ENCODE measurements at places on chromosomes 7 and 10. TPM values are rescaled to one million over a fixed set of nuclear protein-coding genes. Genes with fewer than 3 reads are reported as not detected.
A peak's percentile ranks its signal among the peaks of the same experiment; 100 is the strongest.

Gene PRKG1
- 10.1 TPM for total RNA-seq

Gene RALA
- 46.7 TPM for total RNA-seq

Gene SYNPO2L
- 3.6 TPM for total RNA-seq

Gene RASSF4
- 1.0 TPM for total RNA-seq

DNA sequence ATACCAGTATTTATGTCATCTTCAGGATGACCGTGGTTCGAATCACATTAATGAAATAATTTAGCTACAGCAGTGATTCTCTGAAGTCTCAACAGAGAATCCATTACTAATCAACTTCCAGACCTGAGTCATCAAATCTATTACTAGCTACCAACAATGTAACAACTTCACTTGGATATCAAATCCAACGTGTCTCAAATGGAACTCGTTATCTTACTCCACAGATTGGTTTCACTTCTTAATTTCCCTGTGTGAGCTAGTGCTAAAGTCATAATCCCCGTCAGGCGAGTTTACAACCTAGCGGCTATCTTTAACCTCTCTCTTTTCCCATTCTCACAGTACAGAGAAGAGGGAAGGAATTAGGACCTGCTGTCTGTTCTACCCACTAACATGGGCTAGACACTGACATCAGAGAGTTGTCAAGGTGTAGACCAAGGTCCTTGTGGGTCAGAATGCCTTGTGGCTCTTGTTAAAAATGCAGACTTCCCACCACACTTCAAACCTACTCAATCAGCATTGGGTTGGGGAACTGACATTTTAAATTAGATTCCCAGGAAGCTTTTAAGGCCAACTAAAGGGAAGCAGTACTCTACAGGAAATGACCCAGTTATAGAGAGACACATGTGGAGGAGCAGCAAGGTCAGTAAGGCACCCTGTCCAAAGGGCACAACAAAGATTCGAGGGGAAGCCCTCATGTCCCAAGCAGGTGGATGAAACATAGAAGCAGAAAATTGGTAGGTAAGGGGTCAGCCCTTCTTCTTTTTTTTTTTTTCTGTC lies 57.3 kb upstream of the GSAP start:
- peaks cover 5% of the 10 kb centered on the region for H3K36me3 ChIP-seq
- H3K4me3 ChIP-seq = no peak overlapping the region
- no peak overlapping the region for H3K27ac ChIP-seq
- no peak for DNase-seq
- H3K4me1 ChIP-seq = peaks cover 8% of the 10 kb centered on the region

DNA sequence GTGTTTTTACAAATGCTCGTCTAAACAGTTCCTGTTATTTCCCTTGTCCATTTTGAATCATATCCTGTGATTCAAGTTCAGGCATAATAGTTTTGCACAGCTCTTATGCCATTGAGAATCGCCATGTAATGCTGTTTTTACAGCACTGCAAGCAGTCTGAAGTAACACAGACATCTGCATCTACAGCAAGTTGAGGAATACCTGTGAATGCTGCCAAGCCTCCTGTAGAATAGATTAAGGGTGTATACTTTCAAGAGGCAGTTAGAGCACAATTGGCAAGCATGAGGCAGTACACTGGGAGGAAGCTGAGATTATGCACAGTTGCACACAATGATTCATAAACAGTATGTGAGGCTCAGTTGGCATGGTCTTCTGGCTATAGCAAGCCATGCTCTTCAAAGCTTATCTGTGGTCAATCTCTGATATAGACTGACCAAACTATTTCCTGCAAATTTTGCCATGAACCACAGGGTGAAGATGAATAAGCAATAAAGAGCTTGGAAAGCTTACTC lies 121.9 kb upstream of the AKR1E2 start:
- H3K27ac ChIP-seq = peak overlapping the region; percentile 91
- H3K4me3 ChIP-seq = peak overlapping the region; percentile 58
- no peaks in the 10 kb centered on the region for H3K27me3 ChIP-seq
- peaks cover 58% of the 10 kb centered on the region for H3K4me1 ChIP-seq
- DNase-seq = peak; percentile 96

DNA sequence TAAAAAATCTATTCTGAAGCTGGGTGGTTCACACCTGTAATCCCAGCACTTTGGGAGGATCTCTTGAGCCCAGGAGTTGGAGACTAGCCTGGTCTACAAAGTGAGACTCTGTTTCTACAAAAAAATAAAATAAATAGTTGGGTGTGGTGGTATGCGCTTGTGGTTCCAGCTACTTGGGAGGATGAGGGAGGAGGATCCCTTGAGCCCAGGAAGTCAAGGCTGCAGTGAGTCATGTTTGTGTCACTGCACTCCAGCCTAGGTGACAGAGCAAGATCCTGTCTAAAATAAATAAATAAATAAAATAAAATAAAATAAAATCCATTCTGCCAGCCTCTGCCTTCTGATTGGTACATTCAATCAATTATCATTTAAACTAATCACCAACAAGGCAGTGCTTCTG lies 17.5 kb downstream of the ZNF33A start:
- no peak for DNase-seq
- H3K4me3 ChIP-seq = no peak overlapping the region
- H3K4me1 ChIP-seq = peaks cover 16% of the 10 kb centered on the region

DNA sequence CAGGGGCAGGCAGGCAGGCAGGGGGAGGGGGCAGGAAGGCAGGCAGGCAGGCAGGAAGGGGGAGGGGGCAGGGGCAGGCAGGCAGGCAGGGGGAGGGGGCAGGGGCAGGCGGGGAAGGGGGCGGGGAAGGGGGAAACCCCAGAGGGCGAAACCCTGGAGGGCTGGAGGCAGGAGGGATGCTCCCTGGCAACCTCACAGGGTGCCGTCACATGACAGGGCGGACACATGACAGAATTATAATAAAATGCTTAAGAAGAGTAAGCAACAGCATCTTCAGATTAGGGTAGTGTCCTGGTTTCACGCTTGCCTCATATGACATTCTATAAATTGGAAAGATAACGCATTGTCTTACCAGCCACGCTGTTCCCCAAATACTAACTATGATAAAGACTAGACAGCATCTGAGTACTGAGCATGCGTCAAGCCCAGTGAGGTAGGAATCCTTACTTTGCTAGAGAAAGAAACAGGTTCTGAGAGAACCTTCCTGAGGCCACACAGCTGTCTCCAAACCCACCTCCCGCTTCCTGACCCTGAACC lies 131.6 kb downstream of the DIP2C start:
- no peak overlapping the region for H3K27ac ChIP-seq
- DNase-seq = peak; percentile 10
- peaks cover 4% of the 10 kb centered on the region for H3K27me3 ChIP-seq
- H3K4me3 ChIP-seq = no peak overlapping the region
- peaks cover 73% of the 10 kb centered on the region for H3K4me1 ChIP-seq

DNA sequence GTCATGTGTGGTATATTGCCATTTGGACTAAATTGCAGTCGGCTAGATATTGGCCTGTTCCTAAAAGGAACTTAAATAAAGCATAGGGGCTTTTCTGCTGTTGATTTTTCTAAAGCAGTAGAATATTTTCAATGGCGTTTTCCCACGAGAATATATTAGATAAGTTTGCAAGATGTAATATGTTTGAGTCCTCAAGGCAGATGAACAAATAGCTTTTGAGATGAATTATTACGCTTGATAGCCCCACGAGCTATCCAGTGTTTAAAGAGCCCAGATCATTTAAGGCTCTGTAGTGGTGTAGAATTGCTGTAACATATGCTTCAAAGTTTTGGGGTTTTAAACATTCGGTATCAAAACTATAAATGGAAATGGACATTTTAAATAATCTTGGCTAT lies 2.9 kb downstream of the CELF2 start:
- no peaks in the 10 kb centered on the region for H3K4me1 ChIP-seq
- no peaks in the 10 kb centered on the region for H3K36me3 ChIP-seq

GRCh38 chr10:9579110-9579705 lies 1438.5 kb upstream of the CELF2 start:
- no peaks in the 10 kb centered on the region for H3K27me3 ChIP-seq
- H3K36me3 ChIP-seq = 0 out of 2 replicates have a peak, but pooled peaks cover 1% of the 10 kb centered on the region
- DNase-seq = no peak
- no peak overlapping the region for H3K4me3 ChIP-seq

- no peaks in the 10 kb centered on the region for H3K36me3 ChIP-seq
- 0 out of 2 replicates have a peak overlapping the region, but pooled peaks have one; percentile 10 for H3K27ac ChIP-seq
- peaks cover 36% of the 10 kb centered on the region for H3K4me1 ChIP-seq
- H3K27me3 ChIP-seq = peaks cover 8% of the 10 kb centered on the region
- DNase-seq = no peak
- H3K4me3 ChIP-seq = no peak overlapping the region
Measured at GRCh38 chr10:536371-536925, 153.0 kb downstream of the DIP2C start.

- peak overlapping the region; percentile 63 for H3K27ac ChIP-seq
- H3K4me3 ChIP-seq = peak overlapping the region; percentile 12
- no peaks in the 10 kb centered on the region for H3K27me3 ChIP-seq
- no peak for DNase-seq
- peaks cover 57% of the 10 kb centered on the region for H3K4me1 ChIP-seq
- H3K36me3 ChIP-seq = peaks cover 16% of the 10 kb centered on the region
Measured at GRCh38 chr7:28168393-28169158, 12.0 kb downstream of the JAZF1 start.

GRCh38 chr7:47244692-47245091 lies 337.2 kb downstream of the TNS3 start:
- H3K4me1 ChIP-seq = no peaks in the 10 kb centered on the region
- no peak overlapping the region for H3K27ac ChIP-seq
- peaks cover 9% of the 10 kb centered on the region for H3K27me3 ChIP-seq
- H3K36me3 ChIP-seq = no peaks in the 10 kb centered on the region
- no peak overlapping the region for H3K4me3 ChIP-seq
